Activated naive CD4-positive, alpha-beta T cell treated with anti-CD3 and anti-CD28 coated beads, Interleukin-2, amount 50 U/mL, for 72 hours (primary cell): ENCODE measurements at places on chromosomes 3 and 15.

DNA sequence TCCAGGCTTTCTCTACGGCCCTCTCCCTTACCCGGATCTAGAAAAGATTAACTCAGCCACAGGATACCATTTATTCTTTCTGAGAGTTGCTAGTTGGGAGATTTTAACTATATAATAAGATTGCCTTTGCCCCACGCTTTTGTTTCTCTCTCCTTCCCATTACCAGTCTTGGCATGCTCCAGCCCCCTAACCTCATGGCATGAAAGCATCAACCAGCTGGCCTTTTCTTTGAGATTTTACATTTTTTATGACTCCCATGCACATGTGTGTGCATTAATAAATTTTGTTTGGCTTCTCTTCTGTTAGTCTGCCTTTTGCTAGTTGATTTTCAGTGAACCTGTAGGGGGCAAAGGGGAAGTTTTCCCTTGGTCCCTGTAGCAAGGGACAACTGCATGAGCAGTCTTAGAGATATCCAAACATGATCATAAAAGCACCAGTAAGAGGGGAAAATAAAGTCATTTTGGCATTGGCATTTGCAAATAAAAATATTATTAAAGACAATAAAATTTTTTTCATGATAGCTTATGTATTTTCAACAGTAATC, 73.6 kb downstream of the OXSM start:
- no peak for DNase-seq

- no peak for DNase-seq
These were observed 58.9 kb upstream of the MUC13 start for GRCh38 chr3:124993466-124993865.

DNA sequence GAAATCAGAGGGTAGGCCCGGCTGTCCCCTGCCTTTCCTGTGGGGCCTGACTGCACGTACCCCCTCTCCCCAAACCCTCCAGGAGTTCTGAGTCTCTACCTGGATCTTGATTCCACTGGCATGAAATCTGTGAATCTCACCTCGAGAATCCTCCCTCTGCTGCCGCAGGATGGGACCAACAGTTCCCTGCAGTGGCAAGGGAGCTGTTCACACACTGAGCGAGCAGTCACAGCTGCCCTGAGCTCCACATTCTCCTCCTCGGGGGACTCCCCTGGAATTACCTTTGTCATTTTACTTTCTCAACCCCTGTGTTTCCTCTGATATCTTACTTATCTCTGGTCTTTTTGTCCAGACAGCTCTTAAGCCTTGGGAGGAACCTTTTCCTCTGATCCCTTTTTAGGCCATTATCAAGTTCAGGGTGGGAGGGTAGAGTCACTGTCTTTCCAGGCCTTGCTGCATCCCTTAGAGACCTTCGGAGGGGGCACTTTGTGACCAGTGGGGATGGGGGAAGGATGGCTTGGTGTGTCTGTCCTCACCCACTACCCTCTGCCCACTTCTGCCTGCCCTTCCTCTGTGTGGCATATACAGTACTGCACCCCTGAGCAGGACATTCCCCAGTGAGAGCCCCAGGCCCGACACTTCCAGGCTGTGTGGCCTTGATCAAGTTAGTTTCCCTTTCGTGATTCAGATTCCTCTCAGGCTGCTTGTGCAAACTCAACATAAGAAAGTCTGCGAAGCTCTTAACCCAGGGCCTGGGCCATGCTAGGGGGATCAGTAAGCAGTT, 42.0 kb downstream of the CACNA2D3 start:
- DNase-seq: no peak

DNA sequence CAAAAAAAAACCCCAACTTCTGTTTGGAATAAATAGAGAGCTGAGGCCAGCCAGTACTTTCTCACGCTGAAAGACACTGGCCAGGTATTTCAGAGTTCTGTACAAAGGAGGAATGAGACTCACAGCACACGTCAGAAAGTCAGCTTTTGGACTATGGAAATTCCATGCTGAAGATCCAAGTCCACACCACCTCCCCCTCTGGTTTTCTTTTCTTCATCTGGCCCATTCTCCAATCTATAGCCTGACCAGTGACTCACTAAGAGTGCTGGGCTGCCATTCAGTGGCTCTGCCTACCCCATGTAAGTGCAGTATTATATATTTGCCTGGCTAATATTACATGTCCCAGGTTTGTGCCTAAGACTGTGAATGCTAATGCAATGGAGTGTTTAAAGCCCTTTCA, 13.9 kb downstream of the BOC start:
- DNase-seq: no peak

DNA sequence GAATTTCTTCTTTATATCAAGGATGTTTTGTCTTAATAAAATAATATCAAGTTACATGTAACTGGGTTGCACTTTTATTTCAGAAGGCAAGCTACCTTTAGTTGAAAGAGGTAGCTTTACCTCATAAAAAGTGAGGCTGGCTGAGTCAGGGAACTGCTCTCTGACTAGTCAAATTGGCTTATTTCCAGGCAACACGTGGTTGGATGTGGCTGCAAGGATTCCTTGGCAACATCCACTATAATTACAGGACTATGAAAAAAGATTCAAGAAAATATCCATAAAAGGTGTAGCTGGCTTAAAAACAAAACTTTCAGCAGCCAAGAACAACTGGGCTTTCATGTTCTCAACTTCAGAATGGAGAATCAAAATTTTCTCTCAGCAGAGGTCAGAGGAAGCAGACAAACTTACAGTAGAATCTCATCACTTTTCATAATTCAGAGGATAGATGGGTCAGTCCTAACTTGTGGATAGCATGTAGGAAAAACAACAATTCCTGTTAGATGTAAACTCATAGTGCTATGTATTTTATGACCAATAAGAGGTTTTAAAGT, 779.1 kb downstream of the MECOM start:
- no peak for DNase-seq

- DNase-seq: no peak
These were observed 11.4 kb downstream of the RAB6B start for GRCh38 chr3:133884054-133884886.

GRCh38 chr3:23193831-23194230, 9.3 kb upstream of the UBE2E2 start:
- DNase-seq: no peak

DNA sequence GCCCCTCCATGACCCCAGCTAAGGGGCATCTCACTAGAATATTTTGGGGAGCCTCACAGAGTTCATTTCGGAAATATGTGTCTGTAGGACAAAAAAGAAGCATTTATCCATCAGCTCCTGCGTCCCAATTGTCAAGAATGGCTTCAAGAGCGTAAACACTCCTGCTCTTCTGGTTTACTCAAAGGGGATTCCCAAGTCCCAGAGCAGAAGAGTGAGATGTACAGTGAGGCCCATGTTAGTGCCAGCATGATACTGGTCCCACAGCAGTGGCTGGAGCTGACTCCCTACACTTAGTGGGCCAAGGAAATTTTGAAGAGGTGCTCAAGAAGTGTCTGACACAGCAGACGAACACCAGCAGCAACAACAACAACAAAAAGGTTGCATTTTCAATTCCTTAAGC, 34.9 kb upstream of the ARL8B start:
- no peak for DNase-seq

- DNase-seq: no peak
These were observed 108.3 kb upstream of the ETV5 start for GRCh38 chr3:186216900-186217819.

- no peak for DNase-seq
These were observed 261.3 kb upstream of the NR2E3 start for GRCh38 chr15:71549091-71549490.
